ENCODE measurements at places on chromosomes 11 and 22. TPM values are rescaled to one million over a fixed set of nuclear protein-coding genes. Genes with fewer than 3 reads are reported as not detected.

The SYT8 gene
- polyA plus RNA-seq: not detected

The CRYBA4 gene
- polyA plus RNA-seq: not detected

The RAB39A gene
- polyA plus RNA-seq: 0.11 TPM

The KRTAP5-7 gene
- polyA plus RNA-seq: not detected

The OR51B4 gene
- polyA plus RNA-seq: not detected

The CARD16 gene
- 433 TPM for polyA plus RNA-seq

The PRRG4 gene
- 0.02 TPM for polyA plus RNA-seq

The TIMM10 gene
- polyA plus RNA-seq: 84.7 TPM

The POU2AF2 gene
- polyA plus RNA-seq: not detected

The FAM111B gene
- polyA plus RNA-seq: 0.74 TPM

The SLC37A2 gene
- polyA plus RNA-seq: not detected

The CALCA gene
- polyA plus RNA-seq: not detected

DNA sequence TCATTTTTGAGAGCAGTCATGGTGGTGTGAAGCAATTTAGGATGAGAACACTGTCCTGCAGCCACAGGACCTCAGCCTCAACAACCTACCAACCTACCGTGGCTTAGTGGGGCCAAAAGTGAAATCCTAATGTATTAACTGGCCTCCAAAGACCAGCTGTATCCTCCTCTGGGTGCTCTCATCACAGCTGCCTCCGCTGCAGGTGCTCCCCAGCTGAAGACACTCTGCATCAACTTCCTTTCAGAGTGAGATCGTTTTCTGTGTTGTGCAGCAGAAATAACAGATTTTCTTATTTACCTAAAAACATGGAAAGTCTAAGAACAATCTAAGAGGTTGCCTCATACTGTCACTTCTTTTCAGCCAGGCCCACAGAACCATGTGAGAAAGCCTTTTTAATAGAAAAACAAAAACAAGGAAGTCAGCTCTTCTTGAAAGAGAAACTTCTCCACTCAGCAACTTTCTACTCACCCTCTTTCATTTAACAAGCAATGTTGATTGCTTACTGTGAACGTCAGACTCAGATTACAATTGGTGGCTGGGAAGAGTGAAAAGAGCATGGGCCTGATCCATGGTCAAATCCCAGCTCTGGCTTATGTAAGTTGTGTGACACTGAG, 136.1 kb downstream of the TENM4 start:
- no peak for DNase-seq

DNA sequence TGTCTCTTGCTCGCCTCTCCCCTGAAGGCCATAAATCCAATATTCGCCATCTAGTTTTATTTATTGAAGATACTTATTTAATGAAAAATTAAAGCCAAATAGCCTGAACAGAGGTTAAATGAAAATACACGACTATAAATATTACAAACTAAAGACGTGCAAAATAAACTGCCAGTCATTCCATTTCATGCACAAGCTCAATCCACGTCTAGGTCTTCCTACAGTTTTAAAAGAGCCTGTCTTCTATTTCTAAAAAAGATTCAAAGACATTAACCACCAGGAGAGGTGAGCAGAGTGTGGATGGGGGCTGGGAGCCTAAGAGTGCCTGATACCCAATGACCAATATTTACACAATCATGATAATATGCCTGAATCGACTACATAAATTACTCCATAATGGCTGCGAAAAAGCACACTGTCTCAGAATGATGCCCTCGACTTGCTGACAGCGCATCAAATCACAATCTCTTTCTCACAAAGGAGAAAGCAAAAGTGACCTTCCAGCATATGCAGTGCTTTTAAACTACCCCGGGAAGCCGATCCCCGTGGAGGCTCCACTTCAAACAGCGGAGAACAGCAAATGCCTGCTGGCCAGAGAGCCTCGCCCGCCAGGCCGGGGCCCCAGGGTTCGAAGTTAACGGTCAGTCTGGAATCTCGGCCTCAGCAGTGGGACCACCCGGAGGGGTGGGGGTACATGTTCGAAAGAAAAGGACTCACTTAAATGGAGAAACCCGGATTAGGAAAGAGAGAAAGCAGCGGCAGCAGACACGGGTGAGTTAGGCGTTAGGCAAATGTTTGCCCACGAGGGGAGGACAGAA, 1.7 kb downstream of the FCHSD2 start:
- no peak for DNase-seq

DNA sequence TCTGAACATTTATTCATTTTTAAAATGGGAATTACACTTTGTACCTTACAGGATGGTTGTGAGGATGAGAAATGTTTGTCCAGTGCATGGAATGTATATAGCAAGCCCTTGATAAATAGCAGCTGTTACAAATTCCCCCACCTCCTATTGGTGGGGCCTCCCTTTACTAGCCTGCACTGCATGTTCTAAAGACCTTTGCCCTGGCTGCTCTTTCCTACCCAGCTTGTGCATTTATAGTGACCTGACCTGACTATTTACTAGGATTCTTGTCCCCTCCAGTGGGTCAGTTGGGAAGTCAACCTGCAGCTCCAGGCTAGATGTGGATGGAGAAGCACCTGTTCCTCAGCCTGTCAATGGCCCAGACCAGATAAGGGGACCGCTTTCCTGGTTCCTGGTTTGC, 180.3 kb downstream of the HIPK3 start:
- no peak for DNase-seq

- no peak for DNase-seq
Observed at GRCh38 chr11:93662175-93662570, 691 bp downstream of the CEP295 start.

DNA sequence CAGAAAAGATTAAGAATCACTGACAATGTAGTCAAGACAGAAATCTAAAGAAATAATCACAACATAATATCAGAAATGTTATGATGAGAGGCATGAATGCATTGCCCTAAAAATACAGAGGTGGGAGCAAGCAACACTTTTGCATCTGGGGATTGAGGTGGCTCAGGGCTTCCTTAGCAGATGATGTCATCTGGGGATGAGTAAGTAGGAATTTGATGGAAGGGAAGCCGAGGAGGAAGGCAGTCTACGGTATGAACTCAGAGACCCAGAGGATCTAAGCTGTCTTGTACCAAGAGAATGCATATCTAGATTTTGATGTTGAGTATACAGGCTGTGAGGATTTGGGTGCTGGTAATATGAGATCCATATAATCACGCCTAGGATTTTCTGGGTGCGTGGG, 193.0 kb upstream of the SNX19 start:
- DNase-seq: no peak

GRCh38 chr22:23467721-23468294, 112.3 kb downstream of the IGLL1 start:
- no peak for DNase-seq

- DNase-seq: peak; percentile 53
Observed at GRCh38 chr11:119206511-119207414, 624 bp downstream of the CBL start.

DNA sequence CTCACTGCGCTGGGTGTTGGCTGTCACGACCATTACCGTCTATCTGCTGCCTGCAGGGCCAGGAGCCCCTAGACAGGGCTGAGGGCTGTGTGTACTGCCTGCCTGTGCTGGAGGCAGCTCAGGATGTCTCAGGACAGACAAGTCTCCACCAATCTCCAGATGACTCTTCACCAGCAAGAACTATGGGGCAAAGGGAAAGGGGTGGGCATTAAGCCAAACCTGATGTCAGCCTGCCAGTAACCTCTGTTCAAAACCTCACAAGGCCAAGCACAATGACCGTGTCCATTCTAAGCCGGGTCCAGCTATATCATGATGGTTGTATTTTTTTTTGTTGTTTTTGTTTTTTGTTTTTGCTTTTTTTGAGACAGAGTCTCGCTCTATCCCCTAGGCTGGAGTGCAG, 31.6 kb downstream of the MAFF start:
- no peak for DNase-seq

GRCh38 chr11:83436855-83437254, 150.7 kb upstream of the CCDC90B start:
- no peak for DNase-seq

DNA sequence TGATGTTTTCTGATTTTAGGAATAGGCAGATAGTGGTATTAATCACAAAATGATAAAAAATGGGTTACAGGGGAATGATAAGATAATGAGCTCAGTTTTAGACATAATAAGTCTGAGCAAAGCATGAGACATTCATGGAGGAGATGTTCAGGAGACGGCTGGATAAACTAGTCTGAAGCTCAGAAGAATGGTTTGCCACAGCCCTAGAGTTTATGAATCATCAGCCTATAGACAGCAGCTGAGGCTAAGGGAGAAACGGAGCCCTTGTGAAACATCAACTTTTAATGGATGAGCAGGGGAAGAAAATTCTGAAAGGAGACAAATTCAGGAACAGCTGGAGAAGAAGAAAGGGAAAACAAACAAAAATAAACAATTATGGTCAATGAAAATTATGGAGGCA, 87.2 kb downstream of the RELT start:
- no peak for DNase-seq

DNA sequence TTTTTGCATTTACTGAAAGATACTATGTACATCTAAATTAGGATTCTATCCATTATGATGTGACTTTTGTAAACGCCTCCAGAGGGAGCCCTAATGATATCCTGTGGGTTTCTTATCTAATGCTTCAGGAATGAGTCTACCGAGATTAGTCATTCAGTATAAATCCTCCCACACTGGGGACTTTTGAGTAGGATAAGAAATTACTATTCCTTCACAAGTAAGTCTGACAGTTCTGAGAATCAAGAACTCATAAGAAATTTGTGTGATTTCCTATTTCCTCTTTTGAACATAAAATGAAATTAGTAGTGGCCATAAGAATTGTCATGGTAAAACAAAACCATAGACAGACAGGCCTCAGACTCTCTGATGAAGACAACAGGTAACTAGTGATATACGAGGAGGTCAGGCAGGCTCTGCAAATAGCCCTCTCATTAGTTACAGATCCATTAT, 10.0 kb upstream of the OR5M1 start:
- no peak for DNase-seq

DNA sequence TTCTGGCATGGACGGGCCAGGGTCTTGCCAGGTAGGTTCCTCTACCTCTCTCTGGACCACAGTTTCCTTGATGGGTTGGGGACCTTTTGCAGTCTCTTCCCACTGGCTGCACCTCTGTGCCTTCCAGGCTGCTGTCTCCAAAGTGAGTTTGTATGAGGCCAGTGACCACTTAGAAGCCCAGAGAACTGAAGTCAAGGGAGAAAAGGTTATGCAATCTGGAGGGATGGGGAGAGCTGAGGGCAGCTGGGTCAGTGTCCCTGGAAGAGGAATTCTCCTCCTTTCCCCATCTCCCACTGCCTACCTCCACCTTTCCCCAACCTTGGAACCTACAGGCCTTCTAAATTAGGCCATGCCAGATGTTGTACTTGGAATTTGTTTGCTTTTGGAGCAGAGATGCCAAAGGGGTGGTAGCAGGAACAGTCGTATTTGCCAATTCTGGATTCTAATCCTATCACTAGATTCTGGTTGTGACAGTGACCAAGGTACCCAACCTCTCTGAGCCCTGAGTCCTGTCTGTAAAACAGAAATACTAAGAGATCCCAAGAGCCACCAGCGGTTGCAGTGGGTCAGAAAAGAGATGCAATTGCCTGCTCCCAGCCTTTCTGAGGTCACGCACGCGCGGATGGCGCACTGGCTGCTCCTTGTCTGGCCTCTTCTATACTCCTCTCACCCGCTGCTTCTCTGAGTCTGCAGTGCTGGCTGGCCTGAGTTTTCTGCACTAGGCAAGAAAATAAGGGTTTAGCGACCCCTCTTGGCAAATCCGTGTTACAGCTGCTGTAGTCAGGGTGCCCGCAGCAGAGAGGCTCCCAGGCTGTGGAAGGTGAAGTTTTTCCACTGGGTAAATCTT, 10.7 kb upstream of the ACCSL start:
- DNase-seq: no peak

DNA sequence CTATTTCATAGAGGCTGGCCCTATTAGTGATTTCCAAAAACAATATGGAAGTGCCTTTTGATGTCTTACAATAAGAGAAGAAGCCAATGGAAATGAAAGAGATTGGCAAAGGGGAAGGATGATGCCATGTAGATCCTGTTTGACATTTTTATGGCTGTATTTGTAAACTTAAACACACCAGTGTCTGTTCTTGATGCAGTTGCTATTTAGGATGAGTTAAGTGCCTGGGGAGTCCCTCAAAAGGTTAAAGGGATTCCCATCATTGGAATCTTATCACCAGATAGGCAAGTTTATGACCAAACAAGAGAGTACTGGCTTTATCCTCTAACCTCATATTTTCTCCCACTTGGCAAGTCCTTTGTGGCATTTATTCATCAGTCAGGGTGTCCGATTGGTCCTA, 91.4 kb downstream of the CD44 start:
- DNase-seq: no peak

GRCh38 chr22:39924286-39924685, 23.4 kb downstream of the GRAP2 start:
- DNase-seq: no peak

DNA sequence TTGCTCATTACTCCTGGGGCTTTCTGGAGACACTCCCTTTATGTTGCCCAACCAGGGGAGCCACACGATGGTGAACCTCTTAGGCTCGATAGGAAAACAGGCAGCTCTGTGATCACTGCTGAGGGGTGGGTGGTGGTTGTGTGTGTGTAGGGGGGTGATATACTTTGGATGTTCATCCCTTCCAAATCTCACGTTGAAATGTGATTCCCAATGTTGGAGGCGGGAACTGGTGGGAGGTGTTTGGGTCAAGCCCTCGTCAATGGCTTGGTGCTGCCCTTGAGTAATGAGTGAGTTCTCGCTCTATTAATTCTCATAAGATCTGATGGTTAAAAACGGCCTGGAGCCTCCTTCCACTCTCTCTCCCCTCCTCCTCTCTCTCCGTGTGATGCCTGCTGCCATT, 204.0 kb upstream of the B3GAT1 start:
- DNase-seq: no peak

DNA sequence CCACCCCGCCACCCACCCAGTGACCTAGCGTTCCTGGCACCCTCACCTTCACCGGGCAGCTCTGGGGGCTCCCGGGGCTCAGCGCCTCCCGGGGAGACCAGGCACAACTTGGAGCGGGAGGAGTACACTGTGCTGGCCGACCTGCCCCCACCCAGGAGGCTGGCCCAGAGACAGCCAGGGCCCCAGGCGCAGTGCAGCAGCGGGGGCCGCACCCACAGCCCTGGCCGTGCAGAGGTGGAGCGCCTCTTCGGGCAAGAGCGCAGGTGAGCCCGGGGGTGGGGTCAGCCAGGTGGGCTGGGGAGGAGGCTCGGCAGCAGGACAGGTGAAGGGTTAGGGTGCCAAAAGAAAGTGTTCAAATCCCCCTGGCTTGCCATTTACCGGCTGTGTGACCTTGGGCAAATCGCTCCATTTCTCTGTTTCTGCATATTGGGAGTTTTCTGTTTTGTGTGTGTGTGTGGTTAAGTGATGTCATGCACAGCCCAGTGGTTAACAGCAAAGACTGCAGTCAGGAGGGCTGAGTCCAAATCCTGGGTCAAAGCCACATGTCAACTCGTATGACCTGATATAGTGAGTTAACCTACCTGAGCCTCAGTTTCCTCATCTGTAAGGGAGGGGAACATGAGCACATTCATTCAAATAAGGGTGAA, 29.5 kb downstream of the TRIOBP start:
- DNase-seq: no peak

Data from CD4-positive, CD25-positive, alpha-beta regulatory T cell (primary cell).